Ammon's horn (tissue), 1 donor: ENCODE measurements at places on chromosomes 5 and 9.
A peak's percentile ranks its signal among the peaks of the same experiment; 100 is the strongest.

GRCh38 chr5:127296321-127296720 lies 5.7 kb downstream of the MEGF10 start:
- DNase-seq = no peak

DNA sequence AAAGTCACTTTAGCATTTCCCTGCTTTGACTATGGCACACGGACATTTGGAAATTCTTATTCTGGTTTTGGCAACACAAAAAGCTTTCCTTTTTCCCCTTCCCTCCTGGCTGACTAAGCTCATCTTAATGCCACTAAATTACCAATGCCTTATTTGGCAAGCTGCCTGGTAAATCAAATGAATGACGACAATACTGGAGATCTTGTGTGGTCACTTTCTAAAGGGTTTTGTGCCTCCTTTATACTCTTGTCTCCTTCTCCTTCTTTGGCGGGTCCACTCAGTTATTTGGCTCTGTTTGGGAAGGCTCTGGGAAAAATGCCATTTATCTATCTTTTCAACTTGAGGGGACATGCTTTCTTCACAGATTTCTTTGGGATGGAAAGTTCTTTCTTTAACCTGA lies 34.9 kb downstream of the SH3GL2 start:
- DNase-seq = peak; percentile 67

GRCh38 chr5:133274597-133274935 lies 222.8 kb downstream of the HSPA4 start:
- no peak for DNase-seq

DNA sequence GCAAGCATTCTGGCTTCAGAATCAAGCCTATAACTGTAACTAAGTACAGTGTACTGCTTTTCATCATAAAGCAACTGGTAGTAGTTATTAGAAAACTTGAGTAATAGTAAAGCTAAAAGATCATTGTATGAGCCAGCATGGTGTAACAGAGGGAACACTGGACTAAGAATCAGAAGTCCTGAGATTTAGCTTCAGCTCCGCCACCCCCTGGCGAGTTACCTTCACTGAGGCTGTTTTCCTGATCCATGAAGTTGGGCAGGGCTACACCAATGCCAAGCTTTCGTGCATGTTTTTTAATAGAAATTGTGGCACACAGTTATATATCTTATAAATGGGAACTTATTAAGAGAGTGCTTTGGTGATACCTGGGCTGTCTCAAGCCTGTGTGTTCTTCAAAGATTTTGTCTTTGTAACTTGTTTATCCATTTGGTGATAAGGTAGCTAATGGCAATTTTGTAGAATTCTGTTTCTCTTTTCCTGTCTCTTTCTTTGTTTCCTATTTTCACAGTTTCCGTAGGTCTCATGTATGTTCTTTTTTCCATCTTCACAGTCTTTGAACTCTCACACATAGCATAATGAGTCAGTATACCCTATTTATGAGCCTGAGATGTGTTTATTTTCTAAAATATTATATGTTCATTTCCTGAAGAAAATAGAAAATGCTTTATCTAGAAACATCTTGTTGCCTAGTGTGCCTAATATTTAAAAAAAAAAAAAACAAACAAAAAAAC lies 102.3 kb downstream of the GDNF start:
- no peak for DNase-seq

- no peak for DNase-seq
These were observed 3.7 kb downstream of the B4GALT7 start for GRCh38 chr5:177603631-177604030.

- no peak for DNase-seq
These were observed 42.6 kb downstream of the ARHGEF28 start for GRCh38 chr5:73668486-73669111.

DNA sequence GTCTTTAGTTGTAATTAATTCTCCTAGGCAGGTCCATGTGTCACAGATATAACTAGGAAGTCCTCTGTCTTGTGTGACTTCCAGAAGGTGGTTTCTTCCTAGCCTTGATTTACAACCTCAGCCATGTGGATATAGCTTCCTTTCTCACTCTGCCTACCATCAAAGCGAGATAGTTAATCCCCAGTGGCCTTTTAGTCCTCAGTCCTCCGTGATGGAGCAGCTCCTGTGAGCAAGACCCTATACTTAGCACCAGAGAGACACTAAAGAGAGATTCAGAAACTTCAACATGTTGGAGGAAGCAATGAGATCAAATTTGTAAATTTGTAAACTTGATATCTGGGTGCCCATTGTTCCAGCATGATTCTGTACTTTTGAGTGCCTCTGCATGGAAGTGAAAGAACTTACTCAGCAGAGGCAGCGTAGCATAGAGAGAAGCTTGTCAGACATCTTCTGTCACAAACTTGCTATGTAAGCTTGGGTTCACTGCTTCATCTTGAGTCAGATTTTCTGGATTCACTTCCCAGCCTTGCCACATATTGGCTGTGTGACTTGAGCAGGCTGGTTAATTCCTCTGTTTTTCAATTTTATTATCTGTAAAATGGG lies 170.2 kb upstream of the NR3C1 start:
- DNase-seq = peak; percentile 47

GRCh38 chr9:83665580-83666200 lies 42.1 kb downstream of the UBQLN1 start:
- no peak for DNase-seq

- no peak for DNase-seq
These were observed 2.0 kb downstream of the PRLR start for GRCh38 chr5:35228310-35228709.

- no peak for DNase-seq
These were observed 144.6 kb upstream of the OTULINL start for GRCh38 chr5:14436801-14437542.

DNA sequence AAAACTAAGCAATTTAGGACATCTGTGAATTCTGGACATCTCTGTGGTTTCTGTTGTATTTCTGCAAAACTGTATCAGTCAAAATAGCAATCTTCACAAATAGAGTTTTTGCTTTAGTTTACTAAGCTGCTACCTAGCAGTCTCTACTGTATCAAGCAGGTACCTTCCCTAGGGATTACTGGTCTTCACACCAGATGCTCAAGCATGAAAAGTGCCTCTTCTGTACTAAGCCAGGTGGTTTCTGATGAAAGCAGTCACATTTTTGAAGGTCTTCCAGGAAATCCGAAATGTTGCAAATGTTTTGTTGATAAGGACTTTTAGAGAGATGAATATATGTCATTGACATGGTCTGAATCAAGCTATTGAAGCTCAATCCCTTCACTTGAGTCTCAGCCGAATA lies 540.0 kb downstream of the KCTD16 start:
- no peak for DNase-seq

- no peak for DNase-seq
These were observed 6.4 kb downstream of the LMBRD2 start for GRCh38 chr5:36145311-36145710.

DNA sequence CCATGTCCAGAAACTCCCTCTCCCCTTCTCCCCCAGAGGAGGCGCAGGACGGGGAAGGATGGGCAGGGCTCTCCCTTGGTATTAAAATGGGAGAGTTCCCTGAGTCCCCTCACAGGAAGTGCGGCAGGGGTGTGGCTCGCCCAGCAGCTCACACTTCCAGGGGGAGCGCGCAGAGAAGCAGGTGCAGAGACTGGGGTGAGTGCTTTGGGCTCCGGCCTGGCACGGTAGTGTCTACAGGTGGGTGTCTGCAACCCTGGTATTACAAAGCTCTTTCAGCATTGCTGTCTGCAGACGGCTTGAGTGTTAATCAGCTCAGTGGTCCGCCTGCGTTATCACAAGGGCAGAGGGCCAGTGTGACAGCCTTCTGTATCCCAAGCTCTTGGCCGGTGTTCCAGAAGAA lies 114.9 kb upstream of the FBXL7 start:
- no peak for DNase-seq

- peak; percentile 13 for DNase-seq
These were observed 20.0 kb upstream of the MLANA start for GRCh38 chr9:5870691-5871090.

GRCh38 chr5:50807661-50808060 lies 141.2 kb downstream of the PARP8 start:
- no peak for DNase-seq

DNA sequence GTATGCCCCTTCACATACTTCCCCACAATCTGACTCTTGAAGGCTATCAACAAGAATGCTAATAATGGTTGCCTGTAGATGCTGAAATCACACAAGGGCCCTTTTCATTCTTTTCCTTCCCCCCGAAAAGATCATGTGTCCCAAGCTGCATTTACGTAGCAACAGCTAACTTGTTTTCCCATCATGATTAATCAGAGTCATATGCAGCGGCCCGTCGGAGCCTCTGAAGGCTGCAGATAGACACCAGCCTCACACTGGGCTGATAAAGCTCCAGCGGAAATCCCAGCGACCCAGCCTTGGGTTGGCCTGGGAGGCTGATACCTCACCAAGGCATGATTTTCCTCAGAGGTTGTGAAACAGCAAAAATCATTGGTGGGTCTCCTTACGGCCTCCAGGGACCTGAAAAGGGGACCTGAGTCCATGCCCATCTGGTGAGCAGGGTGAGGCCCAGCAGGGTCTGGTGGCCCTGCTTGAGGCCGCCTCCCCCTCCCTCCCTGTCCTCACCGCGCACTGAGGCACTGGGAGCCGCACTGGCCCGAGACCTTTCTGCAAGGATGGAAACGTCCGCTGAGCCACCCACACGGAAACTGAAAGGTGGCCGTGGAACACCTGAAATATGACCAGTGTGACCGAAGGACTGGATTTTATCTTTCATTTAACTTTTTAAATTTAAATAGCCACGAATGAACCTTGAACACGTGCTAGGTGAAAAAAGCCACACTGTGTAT lies 114.2 kb upstream of the PHYKPL start:
- peak; percentile 82 for DNase-seq

DNA sequence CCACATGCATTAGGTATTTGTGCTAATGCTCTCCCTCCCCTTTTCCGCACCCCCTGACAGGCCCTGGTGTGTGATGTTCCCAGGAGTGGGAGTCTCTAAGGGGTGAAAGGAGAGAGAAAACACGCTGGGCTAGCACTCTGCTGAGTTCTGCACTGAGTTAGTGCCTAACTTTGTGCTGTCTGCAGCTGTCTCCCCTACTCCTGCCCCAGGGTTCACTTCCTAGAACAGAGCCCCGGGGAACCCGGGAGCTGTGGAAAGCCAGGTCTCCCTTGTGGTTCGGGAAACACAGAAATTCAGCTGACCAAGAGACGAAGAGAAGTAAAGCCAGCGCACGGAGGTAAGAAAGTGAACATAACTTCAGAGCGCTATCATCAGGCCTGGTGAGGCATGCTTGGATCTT lies 20.7 kb upstream of the ANKRD18A start:
- no peak for DNase-seq
